ENCODE measurements at places on chromosomes 6 and 20.
A peak's percentile ranks its signal among the peaks of the same experiment; 100 is the strongest.

- DNase-seq: no peak
Measured at GRCh38 chr6:85703406-85703805, 60.7 kb upstream of the SYNCRIP start.

- DNase-seq: no peak
Measured at GRCh38 chr6:131929264-131929663, 21.9 kb downstream of the CCN2 start.

- no peak for DNase-seq
Measured at GRCh38 chr6:104638841-104639290, 220.9 kb downstream of the HACE1 start.

- DNase-seq: peak; percentile 65
Measured at GRCh38 chr20:31560094-31560745, 44.9 kb upstream of the ID1 start.

DNA sequence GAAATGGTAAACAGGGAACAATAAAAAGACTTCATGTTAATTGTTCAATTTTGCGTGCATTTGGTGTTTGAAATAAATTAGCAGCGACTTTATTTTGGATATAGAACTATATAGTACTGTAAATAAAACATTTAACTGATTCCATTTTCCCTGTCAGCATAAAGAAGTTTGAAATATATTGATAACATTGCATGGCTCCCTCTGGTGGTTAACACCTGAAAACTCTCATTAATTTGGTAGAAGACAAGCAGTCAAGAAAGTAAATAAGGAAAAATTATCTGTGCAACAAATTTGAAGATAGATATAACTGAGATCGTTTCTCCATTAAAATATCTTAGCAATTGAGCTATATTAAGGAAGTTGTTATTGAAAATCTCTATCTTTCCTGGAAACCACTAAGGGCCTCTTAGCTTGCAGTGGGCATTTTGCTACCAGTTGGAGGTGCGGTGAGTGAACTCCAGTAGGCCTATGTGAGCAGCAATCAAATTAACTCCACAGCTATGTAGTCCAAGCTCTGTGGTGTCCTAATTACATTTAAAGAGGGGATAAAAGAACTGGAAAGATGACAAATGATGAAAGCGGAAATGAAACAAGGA is 435.7 kb upstream of the FKBP1C start:
- DNase-seq: no peak

DNA sequence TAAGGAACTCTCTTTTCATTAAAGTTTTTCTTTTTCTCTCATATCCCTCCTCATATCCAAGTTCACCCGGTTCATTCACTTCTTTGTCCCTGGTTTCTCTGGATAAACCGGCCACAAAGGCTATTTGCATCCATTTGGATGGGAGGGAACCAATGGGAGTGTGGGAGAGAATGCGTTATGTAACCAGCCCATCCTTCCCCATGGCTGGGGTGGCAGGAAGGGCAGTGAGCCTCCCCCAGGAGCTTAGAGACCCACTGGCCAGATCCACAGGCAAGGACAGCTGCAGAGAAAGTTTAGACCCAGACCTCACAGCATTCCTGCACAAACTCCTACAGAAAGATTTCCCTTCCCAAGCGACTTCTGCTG is 10.7 kb downstream of the CASS4 start:
- DNase-seq: no peak

GRCh38 chr6:155389130-155389529 is 66.5 kb downstream of the NOX3 start:
- DNase-seq: no peak

DNA sequence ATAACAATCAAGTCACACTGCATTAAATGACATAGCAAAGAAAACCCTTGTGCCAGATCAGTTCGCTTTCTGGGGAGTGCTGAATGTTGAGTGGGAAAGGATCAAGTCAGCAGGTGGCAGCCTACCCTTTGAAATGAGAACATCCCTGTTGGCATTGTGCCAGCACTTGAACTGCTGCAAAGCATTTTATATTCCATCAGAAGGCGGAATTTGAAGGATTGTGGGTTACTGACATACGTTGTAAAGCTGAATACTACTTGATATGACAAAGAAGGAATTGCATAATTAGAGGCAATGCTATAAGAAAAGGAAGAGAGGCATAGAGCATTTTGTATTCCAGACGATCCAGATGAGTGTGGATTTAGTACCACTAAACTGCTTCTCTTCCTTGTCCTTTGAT is 26.5 kb downstream of the BCKDHB start:
- no peak for DNase-seq

- no peak for DNase-seq
Measured at GRCh38 chr6:52499026-52499425, 77.8 kb downstream of the TRAM2 start.

GRCh38 chr6:121042766-121043165 is 291.5 kb downstream of the TBC1D32 start:
- no peak for DNase-seq

DNA sequence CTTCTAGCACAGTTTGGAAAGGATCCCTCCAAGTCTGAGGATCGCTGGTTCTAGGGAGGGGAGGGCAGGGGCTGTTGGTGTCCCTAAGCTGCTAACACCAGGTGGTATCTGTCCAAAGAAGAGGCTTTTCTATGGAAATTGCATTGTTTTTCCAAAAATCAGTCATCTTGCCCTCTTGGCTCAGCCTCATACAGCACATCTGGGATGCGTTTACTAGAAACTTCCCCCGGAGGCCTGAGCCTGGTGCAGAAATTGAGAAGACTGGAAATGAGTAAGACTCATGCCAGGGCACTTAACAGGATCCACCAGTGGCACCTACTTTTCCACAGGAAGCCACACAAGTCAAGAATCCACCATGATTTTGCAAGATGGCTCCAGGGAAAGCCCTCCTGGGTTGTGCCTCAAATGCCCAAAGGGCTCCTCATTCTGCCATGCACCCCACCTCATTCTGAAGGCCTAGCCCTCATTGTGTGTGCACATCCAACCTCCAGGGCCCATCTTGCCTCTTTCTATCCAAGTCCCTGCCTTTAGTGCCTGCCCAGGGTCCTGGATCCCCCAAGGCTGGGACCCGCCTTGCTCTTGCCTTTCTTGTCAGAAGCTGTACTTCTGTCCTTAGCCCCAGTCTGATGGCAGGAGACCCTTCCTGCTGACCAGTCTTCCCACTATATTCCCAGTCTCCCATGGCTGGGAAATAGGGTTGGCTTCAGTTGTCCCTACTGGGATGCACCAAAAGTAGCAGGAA is 97.6 kb downstream of the MRPL14 start:
- no peak for DNase-seq

GRCh38 chr6:52390361-52390727 is 28.4 kb downstream of the PAQR8 start:
- peak; percentile 43 for DNase-seq

DNA sequence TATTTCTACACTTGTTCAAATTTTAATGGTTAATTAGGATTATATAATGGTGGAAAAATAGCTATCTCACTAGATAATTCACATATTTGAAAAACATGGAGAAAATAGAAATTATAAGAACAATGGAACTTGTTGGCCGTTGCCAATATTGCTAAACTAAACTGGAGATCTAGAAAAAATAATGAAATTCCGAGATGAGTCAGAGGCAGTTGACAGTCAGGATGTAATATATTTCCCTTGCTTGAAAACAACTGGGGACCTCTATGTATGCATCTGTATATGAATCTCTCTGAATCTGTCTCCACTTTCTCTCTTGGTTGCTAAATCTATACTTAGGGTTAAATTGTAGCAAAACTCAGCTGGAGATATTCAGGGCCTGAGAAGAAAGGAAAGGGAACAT is 1108.2 kb upstream of the GJE1 start:
- no peak for DNase-seq

DNA sequence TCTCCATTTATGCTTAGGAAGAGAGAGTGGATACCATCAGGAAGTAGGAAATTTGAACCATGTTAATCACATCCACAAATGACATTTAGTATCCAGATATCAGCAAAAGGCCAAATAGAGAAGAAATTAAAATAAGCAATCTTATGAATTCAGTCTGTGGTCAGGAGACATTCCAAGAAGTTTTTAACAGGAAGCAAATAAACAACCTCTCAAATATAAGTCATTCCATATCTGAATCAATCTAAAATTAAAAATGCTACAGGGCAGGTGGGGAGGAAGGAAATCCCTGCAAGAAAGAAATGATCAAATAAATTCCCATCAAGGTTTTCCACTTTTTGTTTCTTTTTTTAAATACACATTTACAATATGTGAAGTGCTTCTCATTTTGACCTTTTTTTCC is 520.6 kb downstream of the LMBRD1 start:
- DNase-seq: no peak

DNA sequence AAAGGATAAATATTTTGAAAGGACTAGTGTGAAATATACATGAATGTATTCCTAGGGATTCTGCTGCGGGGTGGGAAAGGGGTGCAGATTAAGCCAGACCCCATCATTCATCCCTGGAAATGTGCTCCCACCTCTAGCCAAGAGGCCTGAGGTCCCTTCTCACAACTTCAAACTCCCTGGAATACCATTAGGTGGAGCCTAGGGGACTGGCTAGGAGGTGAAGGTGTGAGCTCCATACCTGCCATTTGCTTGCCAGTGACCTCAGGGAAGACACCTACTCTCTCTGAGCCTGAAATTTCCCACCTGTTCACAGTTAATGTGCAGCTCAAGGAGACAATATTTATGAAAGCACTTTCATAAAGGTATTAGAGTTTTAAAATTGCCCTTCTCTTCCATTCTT is 4.7 kb upstream of the CCN2 start:
- DNase-seq: no peak

GRCh38 chr20:38609815-38610214 is 8.2 kb downstream of the ARHGAP40 start:
- DNase-seq: no peak

DNA sequence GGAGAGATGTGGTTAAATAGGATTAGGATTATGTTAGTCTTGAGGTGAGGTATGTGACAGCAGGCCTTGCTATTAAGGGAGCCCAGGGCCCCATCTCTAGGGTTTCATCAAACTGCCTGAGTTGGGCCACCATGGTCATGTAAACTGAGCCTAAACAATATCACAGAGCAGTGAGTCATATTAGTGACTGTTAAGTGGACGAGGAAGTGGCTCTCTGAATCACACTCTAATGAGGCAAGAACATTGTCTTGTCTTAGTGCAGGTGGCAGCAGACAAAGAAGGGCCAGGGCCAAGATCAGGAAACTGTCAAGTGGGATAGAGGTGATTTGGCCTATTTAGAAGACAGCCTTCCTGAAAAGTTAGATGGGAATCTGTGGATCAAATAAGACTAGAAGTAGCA is 23.1 kb downstream of the ENPP3 start:
- DNase-seq: no peak

DNA sequence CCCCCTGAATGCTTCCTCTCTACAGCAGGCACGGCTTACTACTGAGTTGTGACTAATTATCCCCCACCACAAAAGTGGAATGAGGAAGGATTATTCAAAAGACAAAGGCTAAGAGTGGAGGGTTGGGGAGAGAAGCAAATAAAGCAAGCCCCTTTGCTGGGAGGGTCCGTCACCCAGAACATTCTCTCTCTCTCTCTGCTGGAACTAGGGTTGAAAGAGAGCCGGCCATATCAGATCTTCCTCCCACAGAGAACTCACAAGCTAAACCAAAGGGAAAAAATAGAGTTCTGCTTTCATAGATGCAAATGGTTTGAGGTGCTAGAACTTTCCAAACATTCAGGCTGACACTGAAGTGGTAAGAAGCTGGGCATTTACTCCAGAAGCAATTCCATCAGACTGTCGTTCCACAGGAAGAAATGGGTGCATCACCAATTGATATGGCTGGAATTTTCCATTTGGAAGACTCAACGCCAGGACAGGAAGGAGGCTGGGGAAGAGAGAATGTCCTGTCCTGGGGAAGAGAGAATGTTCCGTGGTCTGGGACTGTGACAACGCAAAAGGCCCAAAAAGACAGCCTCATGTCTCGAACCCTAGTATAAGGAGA is 7.9 kb downstream of the ZMYND8 start:
- DNase-seq: no peak

DNA sequence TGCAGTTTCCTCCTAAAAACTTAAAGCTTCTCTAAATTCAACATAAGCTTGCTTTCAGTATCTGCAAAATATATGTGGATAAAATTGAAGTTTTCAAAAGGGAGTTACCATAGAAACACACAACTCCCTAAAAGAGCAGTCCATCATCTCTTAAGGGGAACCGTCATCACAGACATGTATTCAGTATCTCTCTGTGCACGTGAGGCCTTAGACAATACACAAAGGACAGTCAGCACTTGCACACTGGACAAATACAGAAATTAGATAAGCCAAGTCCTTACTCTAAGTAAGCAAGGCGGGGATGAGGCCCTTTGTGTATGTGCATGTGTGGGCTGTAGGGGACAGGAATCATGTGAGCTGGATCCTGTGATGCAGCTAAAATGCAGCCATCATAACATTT is 136.6 kb downstream of the BACH2 start:
- DNase-seq: no peak

GRCh38 chr20:61810066-61810737 is 255.5 kb downstream of the TAF4 start:
- DNase-seq: no peak

DNA sequence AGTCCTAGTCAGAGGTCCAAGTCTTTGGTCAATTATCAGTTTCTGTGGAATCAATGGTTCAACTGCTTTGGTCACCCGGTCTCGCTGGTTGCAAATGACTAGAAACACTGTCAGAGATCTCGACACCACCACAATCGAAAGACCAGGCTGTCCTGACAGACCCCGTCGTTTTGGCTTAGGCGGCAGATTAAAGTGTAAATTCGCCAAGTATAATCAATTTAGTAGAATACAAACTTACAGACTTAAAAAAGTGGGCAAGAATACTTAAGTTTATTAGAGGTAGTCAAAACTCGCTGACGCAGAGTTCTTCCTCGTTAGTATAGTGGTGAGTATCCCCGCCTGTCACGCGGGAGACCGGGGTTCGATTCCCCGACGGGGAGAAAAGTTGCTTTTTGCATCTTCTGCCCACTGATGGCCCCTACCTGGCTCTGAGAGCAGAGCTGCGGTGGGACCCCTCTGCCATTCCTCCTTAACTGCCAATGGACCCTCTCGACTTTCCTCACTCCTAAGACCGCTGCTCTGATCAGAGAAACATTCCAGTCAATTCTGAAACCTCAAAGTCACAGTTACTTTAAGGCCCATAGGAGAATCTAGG is 30.6 kb upstream of the ZNF184 start:
- DNase-seq: peak; percentile 59

DNA sequence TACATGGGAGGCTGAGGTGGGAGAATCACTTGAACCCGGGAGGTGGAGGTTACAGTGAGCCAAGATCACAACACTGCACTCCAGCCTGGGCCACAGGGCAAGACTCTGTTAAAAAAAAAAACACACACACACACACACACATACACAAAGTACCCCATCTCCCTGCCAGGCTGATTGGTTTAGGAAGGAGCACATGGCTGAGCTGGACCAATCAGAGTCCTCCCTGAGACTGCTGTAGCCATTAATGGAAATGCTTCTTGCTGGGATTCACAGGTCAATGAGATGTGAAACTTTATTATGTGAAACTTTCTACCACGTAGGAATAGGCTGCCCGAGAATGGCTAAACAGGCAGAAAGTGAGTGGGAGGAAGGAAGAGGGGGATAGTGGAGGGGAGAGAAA is 2.9 kb downstream of the TREM1 start:
- DNase-seq: no peak

All from activated CD4-positive, CD25-positive, alpha-beta regulatory T cell treated with anti-CD3 and anti-CD28 coated beads, Interleukin-2, amount 50 U/mL, for 16 hours (primary cell).